Stomach (tissue), 19 donors: ENCODE measurements at places on chromosomes 11 and 22.

- no peak for DNase-seq
Measured at GRCh38 chr11:83122766-83123165, 34.2 kb upstream of the PCF11 start.

DNA sequence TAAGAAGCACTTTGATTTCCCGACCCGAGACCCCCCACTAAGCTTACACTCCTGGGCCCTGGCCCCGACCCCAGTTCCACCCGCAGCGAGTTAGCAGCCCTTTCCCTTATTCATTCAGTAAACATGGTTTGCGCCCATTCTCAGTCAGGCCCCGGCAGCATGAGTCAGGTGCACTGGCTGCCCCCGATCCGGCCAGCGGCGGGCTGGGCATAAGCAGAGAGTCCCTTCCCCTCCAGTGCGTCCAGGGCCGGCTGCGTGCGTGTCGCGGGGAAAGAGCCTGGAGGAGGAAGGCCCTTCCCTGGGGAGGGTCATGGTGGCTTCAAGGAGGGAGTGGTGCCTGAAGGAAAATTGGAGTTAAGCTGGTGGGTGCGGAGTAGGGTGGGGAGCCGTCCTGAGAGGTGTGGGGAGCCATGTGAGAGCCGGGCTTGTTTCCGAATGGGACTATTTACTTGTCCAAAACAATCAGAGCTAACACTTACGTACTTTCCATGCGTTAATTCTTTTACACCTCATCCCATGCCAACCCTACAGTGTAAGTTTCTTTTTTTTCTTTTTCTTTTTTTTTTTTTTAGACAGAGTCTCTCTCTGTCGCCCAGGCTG is 657 bp downstream of the IGHMBP2 start:
- peak; percentile 38 for DNase-seq

- DNase-seq = no peak
Measured at GRCh38 chr22:44088976-44089570, 65.0 kb downstream of the PARVB start.

DNA sequence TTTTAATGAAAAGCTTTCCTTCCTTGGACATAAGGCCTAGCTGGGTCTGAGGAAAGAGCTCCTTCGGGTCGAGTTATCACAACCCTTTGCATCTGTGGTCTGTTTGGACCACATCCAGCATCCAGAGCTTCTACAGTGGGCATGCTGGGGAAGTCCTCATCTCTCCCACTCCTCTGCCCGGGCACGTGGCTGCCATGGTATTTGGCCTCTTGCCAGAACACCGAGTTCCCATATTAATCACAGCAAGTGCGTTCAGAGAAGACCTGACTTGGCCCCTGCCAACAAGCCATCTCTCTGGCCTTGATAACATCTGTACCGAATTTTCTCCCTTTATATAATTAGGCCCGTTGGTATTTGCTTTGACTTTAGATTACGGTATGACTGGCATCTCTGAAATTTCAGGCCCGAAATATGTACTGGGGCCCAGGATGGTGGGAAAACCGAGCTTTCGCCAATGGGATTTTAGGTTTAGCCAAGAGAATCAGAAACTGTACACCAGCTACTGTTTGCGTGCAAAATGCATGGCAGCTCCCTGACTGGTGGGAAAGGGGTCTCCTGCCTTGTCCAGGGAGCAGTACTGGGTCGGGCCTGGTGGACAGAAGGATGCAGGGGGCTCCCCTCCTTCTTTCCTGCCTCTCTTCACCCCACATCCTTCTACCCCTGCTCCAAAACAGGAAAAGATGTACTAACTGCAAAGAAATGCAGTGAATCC is 90.0 kb downstream of the MICAL2 start:
- peak; percentile 76 for DNase-seq

DNA sequence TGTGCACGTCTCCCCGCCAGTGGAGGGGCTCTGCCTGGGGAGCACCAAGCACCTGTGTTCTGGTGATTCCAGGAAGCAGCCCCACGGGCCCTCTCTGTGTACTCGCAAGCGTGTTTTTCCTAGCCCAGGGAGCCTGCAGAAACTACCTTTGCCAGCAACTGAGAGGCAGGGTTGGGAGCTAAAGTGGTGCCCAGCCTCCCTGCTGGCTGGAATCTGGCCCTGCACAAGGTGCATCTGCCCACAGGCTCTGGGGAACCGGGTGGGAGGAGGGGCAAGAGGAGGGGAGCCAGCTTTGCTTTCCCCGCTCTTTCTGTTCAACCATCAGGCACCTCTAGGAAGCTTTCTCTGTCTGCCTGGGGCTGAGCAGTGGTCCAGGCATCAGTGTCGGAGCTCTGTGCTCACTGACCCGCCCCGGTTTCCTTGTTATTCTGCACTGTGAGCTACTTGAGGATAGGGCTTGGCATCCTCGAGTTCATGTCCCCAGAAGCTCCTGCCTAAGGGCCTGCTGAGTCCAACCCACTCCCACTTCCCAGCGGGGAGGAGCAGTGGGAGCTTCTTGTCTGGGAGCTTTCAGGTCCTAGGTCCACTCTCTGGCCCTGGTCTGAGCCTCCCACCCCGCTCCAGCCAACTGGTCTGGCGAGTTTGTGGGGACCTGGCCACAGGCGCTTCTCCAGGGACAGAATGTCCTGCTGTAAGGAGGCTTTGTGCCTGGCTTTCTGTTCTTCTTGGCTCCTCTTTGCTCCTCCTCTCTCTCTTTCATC is 14.9 kb downstream of the DAGLA start:
- peak; percentile 81 for DNase-seq

DNA sequence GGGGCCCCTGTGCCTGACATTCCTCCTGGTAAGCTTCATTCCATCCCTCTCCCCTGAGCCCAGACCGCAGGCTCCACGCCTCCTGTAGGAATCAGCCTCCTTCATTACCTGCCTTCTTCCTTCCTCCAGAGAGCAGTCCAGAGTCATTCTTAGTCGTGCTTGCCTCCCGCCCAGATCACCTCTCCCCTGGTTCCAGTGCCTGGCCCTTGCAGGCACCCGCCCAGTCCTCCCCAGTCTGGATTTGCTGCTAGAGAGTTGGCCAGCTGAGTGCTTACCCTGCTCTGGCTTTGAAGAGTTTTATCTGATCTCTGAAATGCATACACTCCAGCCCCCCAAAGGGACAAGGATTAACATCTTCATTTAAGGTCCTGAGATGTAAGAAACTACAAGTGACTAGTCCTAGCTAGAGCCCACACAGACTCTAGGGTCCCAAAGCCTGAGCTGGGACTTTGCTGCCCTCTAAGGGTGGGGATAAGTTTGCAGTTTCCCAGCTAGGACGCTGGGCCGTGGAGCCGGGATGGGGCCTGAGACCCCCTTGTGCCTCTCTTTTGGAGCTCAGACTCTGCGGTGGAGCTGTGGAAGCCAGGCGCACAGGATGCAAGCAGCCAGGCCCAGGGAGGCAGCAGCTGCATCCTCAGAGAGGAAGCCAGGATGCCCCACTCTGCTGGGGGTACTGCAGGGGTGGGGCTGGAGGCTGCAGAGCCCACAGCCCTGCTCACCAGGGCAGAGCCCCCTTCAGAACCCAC is 1.6 kb downstream of the NR1H3 start:
- DNase-seq = peak; percentile 90

DNA sequence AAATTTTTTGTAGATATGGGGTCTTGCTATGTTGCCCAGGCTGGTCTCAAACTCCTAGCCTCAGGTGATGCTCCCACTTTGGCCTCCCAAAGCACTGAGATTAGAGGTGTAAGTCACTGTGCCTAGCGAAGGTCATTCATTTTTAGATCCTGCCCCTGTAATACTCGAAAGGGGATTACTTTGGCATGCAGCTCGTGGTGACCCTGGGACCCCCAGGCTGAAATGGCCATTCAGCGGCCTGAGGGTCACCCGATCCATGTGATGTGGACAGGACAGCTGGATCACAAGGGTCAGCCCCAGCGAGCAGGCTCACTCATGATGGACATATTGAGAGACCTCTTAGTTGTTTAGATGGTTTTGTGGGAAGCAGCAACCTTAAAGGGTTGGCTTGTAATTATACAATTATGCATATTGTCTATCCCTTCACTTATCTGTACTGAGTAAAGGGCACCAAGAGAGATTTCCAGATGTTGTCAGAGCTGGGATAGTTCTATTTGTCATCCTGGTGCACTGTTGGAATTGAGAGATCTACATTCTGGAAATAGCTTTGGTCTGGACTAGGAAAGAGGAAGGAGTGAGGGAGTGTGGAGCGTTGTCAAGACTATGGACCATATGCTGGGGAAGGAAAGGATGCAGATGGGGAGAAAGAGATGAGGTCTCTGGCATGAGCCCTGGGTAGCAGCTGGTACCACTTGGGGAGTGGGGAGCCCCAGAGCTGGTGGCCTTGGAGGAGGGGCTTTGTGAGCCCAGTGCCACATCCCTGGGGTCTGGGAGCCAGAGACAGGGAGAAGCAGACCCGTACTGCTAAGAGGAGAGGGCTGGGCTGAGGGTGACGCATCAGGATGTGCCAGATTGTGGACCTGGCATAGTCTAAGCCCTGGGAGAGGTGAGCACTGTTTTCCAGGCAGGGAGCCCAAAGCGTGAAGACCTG is 15.5 kb downstream of the RHBDD3 start:
- DNase-seq = peak; percentile 17

- DNase-seq = peak; percentile 65
Measured at GRCh38 chr11:85941380-85941973, 86.3 kb downstream of the CCDC83 start.

DNA sequence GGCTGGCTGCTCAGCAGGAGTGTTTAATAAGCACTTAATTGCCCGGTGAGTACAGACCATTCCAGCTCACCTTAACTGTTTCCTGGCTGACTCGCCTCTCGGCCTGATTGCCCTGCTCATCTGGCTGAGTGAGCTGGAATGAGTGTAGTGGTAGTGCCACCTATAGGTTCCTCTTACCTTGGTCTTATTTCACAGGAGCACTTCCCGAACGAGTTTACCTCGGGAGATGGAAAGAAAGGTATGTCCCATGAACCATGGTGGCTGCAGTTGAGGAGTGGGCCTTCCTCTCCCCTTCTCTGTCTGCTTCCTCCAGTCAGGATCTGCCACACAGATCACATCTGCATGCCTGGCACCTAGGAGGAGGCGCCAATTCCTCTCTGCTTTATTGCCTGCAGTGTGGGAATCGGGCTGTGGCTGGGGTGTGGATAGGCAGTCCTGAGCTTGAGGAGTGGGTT is 26.7 kb downstream of the UPB1 start:
- DNase-seq = peak; percentile 76

DNA sequence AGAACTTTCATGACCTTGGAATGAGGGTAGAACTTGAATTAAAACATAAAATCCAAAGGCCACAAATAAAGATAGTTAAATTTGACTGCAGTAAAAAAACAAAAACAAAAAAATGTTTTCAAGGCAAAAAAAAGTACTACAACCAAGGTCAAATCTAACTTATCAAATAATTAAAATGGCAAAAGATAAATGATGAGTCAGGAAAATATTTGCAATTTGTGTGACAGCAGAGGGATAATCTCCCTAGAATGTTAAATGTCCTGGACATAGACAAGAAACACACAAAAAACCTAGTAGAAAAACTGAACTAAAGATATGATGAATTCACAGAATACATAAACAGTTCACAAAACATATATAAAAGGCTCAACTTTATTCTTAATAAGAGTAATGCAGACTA is 110.2 kb upstream of the TEAD1 start:
- no peak for DNase-seq

DNA sequence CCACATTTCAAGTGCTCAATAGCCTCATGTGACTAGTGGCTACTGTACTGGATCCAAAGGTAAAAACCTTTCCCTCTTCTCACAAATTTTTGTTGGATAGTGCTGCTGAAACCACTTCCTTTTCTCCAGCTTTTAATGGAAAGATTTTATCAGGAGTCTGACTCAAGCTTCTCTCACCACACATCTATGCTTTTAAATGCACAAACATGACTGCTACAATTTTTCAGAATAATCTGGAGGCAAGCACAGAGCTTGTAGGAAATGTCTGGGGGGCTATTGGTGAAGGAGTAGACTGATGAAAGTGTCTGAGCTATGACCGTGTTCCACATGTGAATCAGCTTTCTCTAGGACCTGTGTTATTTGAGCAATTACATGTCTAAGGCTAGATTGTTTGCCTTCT is 101.1 kb upstream of the FAT3 start:
- no peak for DNase-seq

GRCh38 chr11:83162377-83162776 is 5.4 kb downstream of the PCF11 start:
- DNase-seq = no peak

GRCh38 chr11:92552942-92553341 is 328.3 kb downstream of the FAT3 start:
- DNase-seq = no peak

DNA sequence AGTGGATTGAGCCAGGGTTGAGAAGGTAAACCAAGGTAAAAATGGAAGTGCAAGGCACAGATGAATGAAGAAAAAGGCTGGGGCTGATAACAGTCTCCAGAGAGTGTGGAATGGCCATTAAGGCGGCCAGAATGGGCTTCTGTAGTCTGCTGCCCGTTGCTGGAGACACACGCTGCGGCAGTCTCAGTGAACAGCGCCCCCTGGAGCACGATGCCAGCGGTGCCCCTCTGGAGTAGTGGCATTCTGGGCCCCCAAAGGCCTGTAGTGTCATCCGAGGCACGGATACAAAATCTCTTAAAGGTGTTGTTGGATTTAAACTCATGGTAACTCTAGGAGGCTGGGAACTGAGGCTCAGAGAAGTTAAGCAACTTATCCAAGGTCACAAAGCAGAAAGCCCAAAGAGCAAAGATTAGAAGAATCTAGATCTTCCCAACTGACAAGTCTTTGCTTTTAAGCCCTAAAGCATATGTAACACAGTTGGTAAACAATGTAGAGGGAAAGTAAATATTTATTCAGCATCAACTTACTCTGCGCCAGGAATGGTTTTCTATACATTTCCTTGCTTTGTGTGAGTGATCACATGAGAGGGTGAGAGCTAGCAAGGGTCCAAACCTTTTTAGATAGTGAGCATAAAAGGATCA is 18.2 kb downstream of the KCNJ1 start:
- peak; percentile 61 for DNase-seq

GRCh38 chr22:49433717-49434611 is 393.7 kb downstream of the BRD1 start:
- no peak for DNase-seq

DNA sequence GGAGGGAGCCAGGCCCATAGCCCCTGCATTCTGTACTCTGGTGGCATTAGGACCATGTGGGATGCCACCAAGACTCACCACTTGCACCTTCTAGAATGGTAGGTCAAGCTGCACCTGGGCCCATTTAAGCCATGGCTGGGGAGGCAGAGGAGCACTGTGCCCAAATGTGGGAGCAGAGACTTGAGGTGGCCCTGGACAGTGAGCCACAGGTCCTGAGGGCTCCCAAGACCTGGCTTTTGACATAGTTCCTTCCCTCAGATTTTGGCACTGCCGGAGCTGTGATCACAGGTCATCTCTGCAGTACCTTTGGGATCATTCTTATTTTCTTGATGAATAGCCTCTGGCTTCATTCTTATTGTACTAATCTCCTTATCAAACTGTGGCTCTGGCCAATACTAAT is 43.2 kb downstream of the ST3GAL4 start:
- no peak for DNase-seq
